ENCODE measurements at places on chromosomes 1 and 21.

GRCh38 chr1:184630679-184631060 is 124.0 kb downstream of the EDEM3 start:
- DNase-seq, result no peak

- no peak for DNase-seq
Observed at GRCh38 chr1:66768965-66769364, 16.7 kb downstream of the DYNLT5 start.

DNA sequence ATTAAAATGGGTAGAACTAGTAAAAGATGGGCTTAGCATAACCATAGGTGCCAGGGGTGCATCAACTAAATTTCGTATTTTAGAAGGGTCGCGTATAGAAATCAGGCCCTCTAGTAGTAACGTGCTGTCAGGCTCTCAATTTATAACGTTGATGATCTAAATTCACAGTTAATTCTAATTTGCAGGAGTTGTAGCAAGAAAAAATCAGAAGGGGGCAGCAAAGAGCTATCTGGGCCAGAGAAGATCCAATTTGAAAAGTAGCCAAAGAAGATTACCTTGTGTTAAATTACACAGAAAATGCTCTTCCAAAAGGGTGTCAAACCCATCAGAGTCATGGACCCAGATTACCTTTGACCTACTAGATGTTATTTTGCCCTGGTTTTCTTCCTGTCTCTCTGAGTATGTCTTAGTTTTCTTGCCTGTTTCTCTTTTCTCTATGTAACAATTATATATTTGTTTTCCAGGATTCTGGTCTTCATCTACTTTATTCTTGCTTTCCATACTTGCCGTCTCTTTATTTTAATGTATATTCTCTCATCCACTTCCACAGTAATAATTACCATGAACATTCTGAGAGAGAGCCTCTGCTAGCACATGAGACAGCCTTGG is 1030.9 kb downstream of the AMY1C start:
- no peak for DNase-seq

GRCh38 chr1:216175714-216176113 is 247.5 kb downstream of the USH2A start:
- no peak for DNase-seq

DNA sequence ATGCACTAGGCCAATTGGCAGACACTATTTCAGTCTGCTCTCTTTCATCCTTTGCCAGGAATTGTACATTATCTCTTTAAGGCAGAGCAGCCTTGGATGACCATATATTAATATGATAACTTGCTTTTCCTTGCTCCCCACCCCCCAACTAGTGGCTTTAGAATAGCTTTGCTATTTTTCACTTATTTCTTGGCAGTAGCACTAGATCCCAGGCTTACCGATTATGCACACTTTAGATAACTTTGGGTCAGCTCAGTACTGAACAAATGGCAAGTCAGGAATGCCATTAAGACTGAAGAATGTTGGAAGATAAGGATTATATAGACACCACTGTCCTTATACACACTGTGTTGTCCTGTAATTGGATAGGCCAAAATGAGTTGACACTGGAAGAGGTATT is 146.4 kb downstream of the FGGY start:
- no peak for DNase-seq

GRCh38 chr1:4210043-4210442 is 310.0 kb upstream of the C1orf174 start:
- no peak for DNase-seq

- no peak for DNase-seq
Observed at GRCh38 chr1:194917769-194918168, 1690.5 kb downstream of the KCNT2 start.

GRCh38 chr1:193408782-193409293 is 222.4 kb upstream of the B3GALT2 start:
- no peak for DNase-seq
